ENCODE measurements at places on chromosomes 12 and 14.
A peak's percentile ranks its signal among the peaks of the same experiment; 100 is the strongest.

DNA sequence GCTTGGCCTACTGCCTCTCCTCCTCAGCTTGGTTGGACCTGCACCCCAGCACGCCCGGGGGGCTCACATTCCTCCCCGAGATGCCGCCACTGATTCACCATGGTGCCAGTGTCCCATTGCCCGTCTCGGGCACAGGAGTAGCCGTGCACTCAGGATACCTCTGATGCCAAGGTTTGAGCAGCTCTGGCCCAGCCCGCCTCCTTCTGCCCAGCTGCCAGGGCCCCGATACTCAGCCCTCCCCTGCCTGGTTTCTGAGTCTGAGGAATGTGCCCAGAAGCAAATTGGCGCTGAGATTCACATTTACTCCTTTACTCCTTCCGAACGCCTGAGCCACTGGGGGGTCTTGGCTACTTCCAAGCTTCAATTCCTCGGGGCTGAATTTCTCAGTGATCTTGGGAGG is 63.5 kb downstream of the NINJ2 start:
- no peak for DNase-seq

DNA sequence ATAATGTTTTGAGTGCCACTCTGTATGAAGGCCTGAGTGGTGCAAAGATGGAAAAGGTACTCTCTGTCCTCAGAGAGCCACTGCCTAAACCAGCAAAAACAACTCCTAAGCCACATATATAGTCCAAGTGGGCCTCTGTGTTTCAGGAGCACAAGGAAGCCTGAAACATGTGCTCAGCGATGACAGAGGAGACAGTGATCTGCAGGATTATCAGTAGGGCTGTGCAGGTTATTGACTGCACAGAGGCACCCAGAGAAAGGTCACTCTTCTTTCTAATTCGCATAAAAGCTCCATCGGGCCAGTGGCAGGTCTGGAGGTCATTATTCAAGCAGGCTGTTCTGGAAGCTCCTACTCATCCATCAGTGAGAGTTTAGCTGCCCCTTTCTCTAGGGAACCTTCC is 361.9 kb downstream of the BCL11B start:
- no peak for DNase-seq

DNA sequence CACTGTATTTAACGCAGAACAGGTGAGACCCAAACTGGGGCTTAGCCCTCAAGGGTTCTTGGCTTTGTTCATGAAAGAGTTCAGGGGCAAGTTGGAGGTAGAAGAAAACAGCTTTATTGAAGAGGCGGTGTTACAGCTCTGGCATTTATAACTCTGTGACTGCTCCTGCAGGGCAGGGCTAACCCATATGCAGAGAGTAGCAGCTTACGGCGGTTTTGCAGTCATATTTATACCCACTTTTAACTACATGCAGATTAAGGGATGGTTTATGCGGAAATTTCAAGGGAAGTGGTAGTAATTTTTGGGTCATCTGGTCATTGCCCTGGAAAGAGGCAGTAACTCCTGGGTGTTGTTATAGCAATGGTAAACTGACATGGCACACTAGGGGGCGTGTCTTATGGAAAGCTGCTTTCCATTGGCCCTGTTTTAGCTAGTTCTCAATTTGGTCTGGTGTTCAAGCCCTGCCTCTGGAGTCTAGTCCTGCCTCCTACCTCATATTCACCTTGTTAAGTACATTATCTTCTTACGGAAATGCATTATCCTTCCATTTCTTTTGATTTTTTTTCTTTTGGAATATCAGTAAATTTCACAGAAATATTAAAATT is 1.8 kb upstream of the IAPP start:
- no peak for DNase-seq

GRCh38 chr12:65325183-65325582 is 46.7 kb downstream of the MSRB3 start:
- DNase-seq: no peak

- DNase-seq: peak; percentile 50
These were observed 19.6 kb downstream of the POMT2 start for GRCh38 chr14:77301103-77301502.

DNA sequence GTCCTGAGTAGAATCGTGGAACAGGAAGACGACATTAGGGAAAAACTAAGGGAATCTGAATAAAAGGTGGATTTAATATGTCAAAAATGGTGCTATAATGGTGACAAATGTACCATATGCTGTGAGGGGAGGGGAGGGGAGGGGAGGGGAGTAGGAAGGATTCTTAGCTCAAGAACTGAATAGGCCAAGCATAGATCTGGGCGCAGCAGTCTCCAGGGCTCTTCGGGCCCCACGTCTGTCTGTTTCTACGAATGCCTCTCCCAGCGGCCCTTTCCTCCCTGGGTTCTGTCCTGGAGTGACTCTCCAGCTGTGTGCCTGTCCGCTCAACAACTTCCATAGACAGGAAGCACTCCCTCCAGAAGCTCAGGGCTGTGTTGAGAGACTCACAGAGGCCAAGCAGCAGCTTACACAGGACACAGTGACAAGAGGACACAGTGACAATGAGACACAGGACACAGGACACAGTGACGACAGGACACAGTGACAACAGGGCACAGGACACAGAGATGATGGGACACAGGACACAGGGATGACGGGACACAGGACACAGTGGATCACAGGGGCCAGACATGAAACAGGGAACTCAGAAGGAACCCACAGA is 42.4 kb upstream of the PPP2R5C start:
- no peak for DNase-seq

DNA sequence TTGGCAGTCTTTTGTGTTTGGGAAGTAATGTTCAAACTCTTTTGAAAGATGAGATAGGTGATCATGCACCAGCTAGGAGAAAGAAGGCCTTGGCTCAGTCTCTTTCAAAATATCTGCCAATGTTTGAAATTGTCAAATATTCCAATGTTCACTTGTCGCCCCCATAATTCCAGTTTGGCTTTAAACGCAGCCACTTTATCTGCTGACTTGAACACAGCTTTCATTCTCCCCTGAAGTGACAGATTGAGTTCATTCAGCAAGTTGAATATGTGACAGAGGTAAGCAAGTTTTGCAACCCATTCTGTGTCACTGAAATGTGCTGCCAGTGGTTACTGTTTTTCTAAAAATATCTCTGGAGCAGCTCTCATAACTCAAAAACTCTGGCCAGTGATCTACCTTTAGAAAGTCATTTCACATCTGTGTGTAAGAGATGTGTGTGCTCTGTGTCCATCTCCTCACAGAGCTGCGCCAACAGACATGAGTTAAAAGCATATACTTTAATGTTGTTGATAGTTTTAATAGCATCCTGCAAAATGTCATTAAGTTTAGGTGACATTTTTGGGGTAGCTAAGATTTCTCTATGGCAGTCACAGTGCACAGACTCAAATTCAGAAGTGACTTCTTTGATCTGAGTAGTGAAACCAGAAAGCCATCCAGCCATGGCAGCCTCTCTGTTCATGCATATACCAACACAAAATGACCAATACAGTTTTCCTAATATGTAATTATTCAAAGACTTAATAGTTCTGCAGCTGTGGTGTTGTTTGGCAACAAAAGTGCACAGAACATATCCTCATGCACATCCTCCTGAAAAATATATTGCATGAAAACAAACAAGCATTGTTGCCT is 614.3 kb upstream of the MIS18BP1 start:
- no peak for DNase-seq

DNA sequence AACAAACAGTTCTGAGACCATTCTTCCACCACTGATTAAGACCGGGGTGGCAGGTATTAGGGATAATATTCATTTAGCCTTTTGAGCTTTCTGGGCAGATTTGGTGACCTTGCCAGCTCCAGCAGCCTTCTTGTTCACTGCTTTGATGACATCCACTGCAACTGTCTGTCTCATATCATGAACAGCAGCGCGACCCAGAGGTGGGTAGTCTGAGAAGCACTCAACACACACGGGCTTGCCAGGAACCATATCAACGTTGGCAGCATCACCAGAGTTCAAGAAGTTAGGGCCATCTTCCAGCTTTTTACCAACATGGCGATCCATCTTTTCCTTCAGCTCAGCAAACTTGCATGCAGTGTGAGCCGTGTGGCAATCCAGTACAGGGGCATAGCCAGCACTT is 16.9 kb downstream of the AEBP2 start:
- no peak for DNase-seq

DNA sequence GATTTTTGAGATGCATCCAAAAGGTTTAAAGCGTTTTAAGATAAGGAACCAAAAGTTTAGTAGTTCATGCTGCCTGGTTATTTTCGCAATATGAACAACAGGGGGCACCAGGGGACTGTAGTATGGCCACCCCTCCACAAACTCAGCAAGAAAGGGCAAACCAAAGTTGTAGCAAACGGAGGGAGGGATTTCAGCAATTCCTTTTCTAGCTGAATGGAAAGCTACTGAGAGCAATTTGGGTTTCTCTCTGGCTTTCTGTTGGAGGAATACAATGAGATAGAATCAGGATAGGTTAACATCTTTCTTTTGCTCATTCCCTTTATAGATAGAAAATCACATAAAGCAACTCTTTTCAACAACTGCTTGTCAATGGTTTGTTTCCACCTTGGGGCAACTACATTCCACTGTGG is 62.5 kb downstream of the DRAM1 start:
- peak; percentile 38 for DNase-seq

Data from stimulated activated effector memory CD8-positive, alpha-beta T cell treated with anti-CD3 and anti-CD28 coated beads, Interleukin-12 subunit alpha, Interleukin-12 subunit beta, amount 100 ng/mL, for 72 hours (primary cell).